Stimulated activated CD8-positive, alpha-beta memory T cell treated with anti-CD3 and anti-CD28 coated beads, Interleukin-12 subunit alpha, Interleukin-12 subunit beta, amount 100 ng/mL, for 4 hours (primary cell): ENCODE measurements at places on chromosomes 2 and 18.
A peak's percentile ranks its signal among the peaks of the same experiment; 100 is the strongest.

- no peak for DNase-seq
Observed at GRCh38 chr2:20611077-20611843, 39.6 kb downstream of the HS1BP3 start.

GRCh38 chr2:109128616-109129355, at the start of gene SH3RF3:
SH3RF3 (plus strand) TSS chr2:109129205.
- peak; percentile 4 for DNase-seq

DNA sequence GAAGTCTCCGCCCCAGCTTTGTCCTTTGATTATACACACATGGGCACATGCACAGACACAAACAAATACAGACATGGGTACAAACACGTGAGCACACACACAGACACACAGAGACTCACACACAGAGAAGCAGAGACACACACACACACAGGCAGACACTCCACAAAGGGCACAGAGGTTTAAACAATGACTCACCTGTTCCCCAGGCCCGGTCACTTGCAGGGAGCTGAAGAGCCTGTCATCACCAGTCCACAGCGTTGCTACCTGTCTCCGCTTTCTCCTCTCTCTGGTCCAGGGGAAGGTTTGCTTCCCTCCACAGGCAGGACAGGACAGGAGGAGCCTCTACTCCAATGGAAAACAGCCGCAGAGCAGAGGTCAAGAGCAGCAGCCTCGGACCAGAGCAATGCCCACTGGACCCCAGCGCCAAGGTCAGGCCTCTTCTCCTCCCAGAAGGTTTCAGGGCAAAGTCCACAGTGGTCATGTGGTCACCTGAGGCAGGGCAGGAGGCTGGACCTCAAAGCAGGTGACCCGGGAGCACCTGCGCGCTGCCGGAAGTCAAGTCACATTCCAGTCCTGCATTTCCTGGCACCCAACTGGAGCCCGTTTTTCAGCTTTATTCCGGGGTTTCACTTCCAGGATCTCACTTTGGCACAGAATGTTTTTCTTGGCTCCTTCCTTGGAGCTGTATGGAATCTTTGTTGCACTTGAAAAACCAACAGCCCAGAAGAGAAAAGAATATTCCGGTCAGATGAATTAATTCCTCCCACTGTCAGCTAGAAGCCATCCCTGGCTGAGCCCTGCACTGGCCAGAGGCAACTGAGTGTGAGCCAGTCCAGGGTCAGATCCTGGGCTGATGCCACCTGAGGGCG, at the start of gene RAB17:
Gene RAB17, minus strand, starts transcription at position 463 of the 869 bp plus-strand sequence. CDS start 4,580 bp downstream, outside the sequence.
- DNase-seq, result no peak

GRCh38 chr18:39167990-39168389, 1602.4 kb upstream of the CELF4 start:
- no peak for DNase-seq

DNA sequence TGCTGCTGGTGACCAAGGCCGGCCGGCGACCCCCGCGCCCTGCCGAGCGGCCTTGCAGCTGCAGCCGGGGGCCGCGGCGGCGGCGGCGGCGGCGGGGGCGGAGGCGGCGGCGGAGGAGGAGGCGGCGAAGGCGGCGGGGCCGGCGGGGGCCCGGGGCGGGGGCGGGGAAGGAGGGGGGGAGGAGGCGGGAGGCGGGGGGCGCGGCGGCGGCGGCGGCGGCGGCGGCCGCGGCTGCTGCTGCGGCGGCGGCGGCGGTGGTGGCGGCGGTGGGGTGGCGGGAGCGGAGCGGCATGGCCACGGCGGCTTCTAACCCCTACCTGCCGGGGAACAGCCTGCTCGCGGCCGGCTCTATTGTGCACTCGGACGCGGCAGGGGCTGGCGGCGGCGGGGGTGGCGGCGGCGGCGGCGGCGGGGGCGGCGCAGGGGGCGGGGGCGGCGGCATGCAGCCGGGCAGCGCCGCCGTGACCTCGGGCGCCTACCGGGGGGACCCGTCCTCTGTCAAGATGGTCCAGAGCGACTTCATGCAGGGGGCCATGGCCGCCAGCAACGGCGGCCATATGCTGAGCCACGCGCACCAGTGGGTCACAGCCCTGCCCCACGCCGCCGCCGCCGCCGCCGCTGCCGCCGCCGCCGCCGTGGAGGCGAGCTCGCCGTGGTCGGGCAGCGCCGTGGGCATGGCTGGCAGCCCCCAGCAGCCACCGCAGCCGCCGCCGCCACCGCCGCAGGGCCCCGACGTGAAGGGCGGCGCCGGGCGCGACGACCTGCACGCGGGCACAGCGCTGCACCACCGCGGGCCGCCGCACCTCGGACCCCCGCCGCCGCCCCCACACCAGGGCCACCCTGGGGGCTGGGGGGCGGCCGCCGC, 1.5 kb downstream of the POU3F3 start:
- DNase-seq, result no peak

GRCh38 chr2:158089322-158089721, 12.4 kb upstream of the UPP2 start:
- DNase-seq, result no peak

- DNase-seq, result no peak
Observed at GRCh38 chr2:134782107-134782506, 56.3 kb upstream of the ACMSD start.
